Activated CD4-positive, alpha-beta T cell treated with anti-CD3 and anti-CD28 coated beads, Interleukin-2, Interleukin-4, amounts not matched to agents 100 ng/mL and 50 ng/mL, durations not matched to agents 16 hours and 8 hours (primary cell): ENCODE measurements at places on chromosomes 6 and 20.

GRCh38 chr20:49916146-49917002, 1.0 kb upstream of the SPATA2 start:
- peak; percentile 77 for DNase-seq

DNA sequence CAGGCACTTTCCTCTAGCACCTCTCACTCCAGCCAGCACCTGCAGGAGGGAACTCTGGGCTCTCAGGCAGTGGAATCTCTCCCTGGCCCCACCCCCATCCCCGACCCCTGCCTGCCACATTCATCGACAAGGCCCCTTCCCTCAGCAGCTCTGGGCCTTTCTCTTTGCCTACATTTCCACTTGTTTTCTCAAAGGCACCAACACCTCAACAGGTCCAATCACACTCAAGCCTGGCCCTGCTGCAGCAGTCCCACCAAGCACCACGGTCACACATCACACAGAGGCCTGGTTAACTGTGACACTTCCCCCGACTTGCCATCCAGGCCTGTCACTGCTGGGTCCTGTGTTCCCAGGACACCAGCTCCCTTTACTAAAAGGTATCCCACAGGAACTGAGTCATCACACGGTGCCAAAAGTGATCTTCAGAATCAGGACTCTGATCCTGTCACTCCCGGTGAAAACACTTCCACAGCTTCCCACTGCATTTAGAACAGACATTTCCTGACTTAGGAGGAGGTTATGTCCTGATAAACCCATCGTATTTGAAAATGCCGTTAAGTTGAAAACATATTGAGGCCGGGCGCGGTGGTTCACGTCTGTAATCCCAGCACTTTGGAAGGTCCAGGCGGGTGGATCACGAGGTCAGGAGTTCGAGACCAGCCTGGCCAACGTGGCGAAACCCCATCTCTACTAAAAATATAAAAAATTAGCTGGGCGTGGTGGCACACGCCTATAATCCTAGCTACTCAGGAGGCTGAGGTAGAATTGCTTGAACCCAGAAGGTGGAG, 54.9 kb downstream of the MYH7B start:
- no peak for DNase-seq

DNA sequence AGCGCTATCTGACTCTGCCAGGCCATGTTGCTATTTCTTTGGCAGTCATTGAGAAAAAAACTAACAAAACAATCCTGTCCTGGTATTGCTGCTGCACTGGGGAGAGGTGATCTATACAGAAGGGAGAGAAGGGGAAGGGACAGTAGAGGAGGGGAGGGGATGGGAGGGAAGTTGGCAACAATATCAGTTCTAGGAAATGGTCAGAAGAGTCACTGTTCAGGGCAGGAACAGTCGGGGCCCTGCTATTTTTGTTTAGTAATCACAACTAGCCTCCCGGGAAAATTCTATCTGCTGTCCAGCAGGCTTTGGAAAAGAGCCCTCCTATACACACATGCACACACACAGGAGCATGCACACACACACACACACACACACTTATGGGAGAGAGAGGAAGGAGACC, 142.3 kb upstream of the CARMIL1 start:
- DNase-seq: peak; percentile 60

DNA sequence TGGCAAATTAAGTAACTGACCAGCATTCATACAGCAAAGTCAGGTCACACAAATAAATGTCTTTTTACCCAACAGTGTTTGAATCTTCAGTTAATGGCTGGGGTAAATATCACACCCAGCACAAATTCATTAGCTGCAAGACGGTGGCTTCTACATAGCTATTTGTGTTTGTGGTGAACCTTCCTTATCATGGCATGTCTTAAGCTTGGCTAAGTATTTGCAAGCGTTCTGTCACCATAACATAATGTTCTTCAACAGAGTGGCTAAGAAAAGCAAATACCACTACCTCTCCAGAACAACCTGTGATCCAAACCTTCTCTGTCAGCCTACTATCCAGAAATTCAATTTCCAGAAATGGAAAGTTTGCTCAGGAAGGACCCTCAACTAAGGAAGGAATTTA, 255.6 kb upstream of the TAB2 start:
- no peak for DNase-seq

GRCh38 chr6:158002951-158003853, 21.5 kb downstream of the SYNJ2 start:
- DNase-seq: no peak

DNA sequence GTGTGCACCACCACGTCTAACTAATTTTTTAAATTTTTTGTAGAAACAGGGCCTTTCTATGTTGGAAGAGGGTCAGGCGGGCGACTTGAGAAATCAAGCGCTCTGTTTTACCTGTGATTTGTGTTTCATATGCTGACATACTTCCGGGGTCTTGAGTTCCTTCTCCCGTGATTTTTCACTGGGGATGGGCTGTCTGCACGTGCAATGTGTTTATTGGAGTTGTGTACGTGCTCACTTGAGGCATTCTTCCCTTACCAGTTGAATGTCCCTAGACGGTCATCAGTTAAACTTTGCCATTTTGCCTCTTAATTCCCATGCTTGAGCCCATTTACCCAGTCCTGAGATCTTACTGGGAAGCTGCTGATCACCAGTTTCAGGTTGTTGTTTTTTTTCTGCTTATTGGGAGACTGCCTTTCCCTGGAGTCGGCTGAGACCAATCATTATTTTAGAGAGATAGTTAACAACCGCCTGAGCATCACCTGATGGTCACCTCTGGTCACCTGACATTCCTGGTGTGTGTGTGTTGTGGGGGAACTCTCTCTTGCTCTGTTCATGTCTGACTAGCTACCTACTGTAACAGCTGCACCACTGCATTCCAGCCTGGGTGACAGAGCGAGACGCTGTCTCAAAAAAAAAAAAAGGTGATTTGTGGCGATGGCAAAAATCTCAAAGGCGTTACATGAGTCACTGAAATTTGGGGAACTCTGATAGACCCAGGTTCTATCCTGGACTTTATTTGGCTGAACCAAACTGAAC, 34.8 kb upstream of the NCOA3 start:
- DNase-seq: no peak

GRCh38 chr6:5471044-5471443, 209.7 kb downstream of the FARS2 start:
- peak; percentile 48 for DNase-seq

- DNase-seq: no peak
These were observed 40.2 kb upstream of the SLC22A1 start for GRCh38 chr6:160081398-160081797.

GRCh38 chr6:52346503-52346902, 15.4 kb upstream of the PAQR8 start:
- no peak for DNase-seq

DNA sequence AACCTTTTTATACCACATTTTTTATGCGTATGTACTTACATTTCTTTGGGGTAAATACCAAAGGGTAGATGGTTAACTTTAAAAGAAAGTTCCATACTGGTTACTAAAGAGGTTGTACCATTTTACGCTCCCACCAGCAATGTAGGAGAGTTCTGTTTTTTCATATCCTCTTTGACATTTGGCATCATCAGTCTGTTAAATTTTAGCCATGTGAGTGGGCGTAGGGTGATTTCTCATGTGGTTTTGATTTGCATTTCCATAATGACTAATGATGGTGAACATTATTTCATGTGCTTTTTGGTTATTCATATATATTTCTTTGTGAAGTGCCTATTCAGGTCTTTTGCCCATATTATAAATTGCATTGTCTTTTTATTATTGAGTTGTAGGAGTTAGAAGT, 194.2 kb downstream of the PRL start:
- peak; percentile 14 for DNase-seq
